ENCODE measurements at places on chromosomes 2 and 18.

- no peak for DNase-seq
Measured at GRCh38 chr2:120318626-120319025, 27.3 kb upstream of the INHBB start.

GRCh38 chr18:53380063-53380639, 844.3 kb downstream of the MBD2 start:
- peak; percentile 23 for DNase-seq

DNA sequence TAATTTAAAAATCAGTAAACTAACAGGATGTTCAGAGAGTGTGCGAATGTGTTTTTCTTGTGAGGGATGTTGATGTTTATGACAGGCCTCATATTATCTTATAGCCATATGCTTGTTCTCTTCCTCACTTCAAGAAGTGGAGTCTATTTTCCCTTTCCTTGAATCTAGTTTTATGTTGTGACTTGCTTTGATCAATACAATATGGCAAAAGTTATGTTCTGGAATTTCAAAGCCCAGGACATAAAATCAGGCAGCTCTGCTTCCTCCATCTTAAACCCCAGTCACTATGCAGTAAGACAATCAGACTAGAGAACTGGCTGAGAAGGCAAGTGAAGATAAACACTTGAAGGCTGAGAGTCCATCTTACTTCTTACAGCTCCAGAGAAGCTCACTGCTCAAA, 585.1 kb upstream of the NETO1 start:
- DNase-seq, result no peak

GRCh38 chr18:22983175-22983574, 50.0 kb downstream of the RBBP8 start:
- DNase-seq, result peak; percentile 69

DNA sequence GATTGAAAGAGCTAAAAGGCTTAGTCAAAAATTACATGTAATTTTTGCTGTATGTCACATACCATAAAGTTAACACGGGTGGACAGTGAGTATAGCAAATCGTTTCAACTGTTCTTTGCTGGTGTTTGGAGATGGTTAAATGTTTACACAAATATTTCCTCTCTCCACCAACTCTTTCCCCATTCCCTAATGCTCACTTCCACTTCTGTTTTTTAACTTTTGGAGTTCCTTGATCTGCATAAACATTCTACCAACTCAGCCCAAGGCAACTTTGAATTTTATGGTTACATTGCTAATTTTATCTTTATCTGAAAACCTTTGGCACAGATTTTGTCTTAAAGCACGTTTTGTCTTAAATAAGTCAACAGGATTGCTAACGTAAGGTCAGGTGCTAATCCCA, 1.9 kb upstream of the SPOPL start:
- DNase-seq, result peak; percentile 8

DNA sequence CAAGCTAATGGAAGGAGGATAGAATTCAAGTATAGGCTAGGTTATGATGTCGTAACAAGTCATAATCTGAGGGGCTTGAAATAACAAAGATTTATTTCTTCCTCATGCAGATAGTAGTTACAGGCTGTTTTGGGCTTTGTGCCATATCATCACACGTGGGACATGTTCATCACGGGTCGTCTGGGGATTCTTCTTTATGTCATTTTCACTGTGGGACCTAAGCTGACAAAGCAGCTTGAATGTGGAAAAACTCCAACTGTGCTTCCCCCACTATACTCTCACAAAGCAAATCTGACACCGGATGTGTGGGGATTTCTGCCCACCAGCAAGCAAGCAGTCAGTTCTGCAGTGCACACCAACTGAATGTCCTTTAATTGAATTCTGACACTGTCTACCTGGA, 124.8 kb downstream of the LTBP1 start:
- no peak for DNase-seq

DNA sequence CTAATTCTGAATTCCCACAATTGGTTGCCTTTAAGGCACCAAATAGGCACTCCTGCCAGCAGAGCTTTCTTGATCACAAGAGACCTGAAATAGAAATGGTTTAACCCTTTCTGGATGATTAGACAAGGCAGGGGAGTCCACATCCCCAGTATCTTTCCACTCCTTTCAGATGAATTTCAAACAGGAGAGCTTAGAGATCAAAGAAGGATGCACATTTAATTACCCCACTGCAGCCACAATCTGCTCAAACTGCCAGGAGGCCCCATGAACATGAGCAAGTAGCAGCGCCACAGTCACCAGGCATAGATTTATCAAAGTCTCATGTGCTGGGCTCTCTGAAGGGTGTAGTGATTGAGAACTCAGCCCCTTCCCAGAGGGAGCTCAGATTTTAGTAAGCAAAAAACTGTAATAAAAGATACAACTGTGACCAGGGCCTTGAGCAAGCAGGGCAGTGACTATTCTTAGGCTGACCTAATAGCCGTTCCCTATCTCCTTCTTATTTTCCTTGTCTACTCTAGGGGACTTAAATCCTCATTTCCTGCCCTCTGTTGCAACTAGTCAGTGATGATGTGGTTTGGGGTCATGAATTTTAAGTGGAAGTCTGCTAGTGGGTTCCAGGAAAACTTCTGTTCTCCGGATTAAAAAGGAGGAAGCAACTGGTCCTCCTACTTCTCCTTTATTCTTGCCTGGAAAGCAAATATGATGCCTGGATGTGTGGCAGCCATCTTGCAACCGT, 53.7 kb downstream of the SLC4A3 start:
- no peak for DNase-seq

All from suppressor macrophage treated with lipopolysaccharide for 1 hour (primary cell).